ENCODE measurements at places on chromosomes 1 and 21.
A peak's percentile ranks its signal among the peaks of the same experiment; 100 is the strongest.

GRCh38 chr1:166170075-166170474 is 3.3 kb upstream of the FAM78B start:
- DNase-seq = no peak

GRCh38 chr21:36698981-36699545 is at the start of gene SIM2:
SIM2 (plus strand) TSS chr21:36699115; CDS start chr21:36699747, 632 bp downstream.
- DNase-seq = no peak

GRCh38 chr1:93581917-93582850 is 99.5 kb downstream of the BCAR3 start:
- DNase-seq = no peak

- no peak for DNase-seq
Observed at GRCh38 chr1:232728507-232729263, 76.5 kb upstream of the MAP10 start.

DNA sequence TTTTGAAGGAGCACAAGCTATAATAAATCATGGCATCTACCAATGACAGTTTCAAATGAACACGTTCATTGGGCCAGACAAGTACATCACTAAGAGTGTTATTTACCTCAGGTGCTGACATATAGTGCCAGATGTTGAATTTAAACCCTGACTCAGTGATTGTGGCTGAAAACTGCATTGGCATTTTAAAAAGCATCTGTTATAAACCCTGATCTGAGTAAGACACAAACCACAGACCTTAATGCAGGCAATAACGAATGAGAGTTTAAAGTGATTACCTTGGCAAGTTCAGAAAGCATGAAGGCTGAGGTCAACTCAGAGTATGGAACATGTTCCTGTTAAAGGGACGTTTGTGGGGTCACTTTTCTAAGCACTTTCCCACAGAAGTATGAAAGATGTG is 865.1 kb upstream of the TMPRSS15 start:
- no peak for DNase-seq

GRCh38 chr1:233216009-233216408 is 79.5 kb downstream of the PCNX2 start:
- DNase-seq = no peak

GRCh38 chr1:89633800-89634625 is 1.1 kb downstream of the LRRC8C start:
- DNase-seq = no peak

GRCh38 chr1:208159555-208160258 is 84.5 kb downstream of the PLXNA2 start:
- no peak for DNase-seq

GRCh38 chr1:226733304-226733703 is 5.8 kb downstream of the ITPKB start:
- no peak for DNase-seq

- DNase-seq = no peak
Observed at GRCh38 chr1:42806171-42806570, 10.8 kb upstream of the ERMAP start.

- DNase-seq = no peak
Observed at GRCh38 chr1:175002910-175003517, 3.3 kb downstream of the CACYBP start.

GRCh38 chr1:241520080-241520465 is 518 bp upstream of the FH start:
- DNase-seq = no peak

GRCh38 chr1:27366113-27366410 is 699 bp downstream of the MAP3K6 start:
- peak; percentile 94 for DNase-seq

DNA sequence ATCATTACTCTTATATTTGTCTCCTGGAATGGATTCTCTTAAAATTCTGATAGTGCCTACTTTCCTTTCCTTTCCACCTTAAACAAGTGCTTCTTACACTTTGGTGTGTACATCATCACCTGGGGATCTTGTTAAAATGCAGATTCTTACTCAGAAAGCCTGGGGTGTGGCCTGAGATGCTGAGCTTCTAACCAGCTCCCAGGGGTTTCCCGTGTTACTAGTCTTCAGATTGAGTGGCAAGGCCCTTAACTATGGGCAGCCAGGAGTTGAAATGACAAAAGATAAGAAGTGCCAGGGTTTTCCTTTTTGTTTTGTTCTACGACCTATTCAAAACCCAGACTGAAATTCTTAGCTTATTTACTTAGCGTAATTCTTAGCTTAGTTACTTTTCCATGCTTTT is 159.2 kb downstream of the HFM1 start:
- no peak for DNase-seq

DNA sequence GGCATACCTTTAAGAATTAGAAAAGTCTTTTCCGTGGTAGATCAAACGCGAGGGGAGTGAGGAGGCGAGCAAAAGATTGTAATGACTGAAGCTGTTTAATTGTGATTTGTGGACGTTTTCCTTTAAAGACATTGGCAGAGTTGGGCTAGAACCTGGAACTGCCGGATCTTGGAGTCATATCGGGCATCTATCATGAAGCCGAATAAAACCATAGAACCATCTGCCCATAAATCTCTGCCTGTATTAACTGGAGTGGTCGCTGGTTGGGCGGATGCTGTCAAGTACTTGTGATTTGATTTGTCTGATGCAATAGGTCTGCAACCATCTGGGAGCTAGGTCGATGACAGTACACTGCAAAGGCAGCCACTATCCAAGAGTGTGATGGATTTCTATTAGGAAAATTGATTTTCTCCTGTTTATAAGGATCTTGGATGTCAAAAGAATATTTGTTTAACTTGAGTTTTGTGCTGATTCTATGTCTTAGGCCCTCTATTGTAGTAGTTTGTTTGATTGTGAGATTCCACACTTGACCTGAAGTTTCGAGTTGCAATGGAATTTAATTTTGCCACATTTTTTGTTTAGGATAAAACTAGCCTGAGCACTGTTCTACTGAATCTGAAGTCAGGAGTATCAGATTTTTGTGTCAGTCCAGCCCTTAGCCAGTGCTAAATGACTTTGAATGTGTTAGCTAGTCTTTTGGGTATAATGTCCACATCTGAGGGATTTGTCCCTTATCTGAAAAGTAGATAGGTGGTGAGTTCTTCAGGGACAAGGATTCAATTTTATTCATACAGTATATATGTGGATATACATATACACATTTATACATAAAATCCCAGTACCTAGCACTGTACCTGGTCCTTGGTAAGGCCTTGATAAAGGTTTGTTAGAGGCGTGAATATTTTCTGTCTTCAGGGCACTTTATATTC is 1.2 kb downstream of the SARS1 start:
- peak; percentile 80 for DNase-seq

GRCh38 chr1:225524570-225524969 is 96.7 kb upstream of the LBR start:
- no peak for DNase-seq

DNA sequence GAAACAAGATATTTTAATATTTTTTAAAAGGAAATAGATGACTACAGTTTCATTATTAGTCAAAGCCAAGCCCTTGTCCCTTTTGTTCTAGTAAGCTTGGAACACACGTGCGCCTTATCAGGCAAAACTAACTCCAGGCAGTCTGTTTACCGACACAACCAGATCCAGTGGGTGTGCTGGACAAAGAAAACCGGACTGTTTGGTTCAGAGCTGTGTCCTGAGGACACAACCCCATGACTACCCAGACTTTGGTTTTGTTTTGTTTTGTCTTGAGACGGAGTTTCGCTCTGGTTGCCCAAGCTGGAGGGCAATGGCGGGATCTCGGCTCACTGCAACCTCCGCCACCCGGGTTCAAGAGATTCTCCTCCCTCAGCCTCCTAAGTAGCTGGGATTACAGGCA is 13.9 kb upstream of the RHOU start:
- no peak for DNase-seq

DNA sequence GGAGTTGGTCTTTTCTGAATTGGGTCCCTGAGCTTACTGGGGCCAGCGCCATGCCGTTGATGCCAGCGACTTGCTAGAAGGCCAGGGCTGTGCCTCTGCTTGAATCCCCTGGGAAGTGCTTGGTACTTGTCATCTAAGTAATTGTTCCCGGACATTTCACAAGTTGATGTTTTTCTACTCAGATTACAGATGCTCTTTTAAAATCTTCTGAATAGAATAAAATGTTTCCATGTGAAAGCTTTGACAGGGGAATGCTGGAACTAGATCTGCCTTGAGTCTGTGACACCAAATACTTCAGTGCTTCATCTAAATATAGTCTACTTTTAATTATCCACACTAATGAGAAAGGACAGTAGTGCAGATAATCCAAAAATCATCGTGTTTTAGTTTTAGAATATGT is 38.3 kb downstream of the PTGFRN start:
- no peak for DNase-seq

- no peak for DNase-seq
Observed at GRCh38 chr1:209319057-209319432, 264.5 kb upstream of the CAMK1G start.

- DNase-seq = no peak
Observed at GRCh38 chr1:55542901-55543504, 327.8 kb upstream of the USP24 start.

GRCh38 chr1:117608758-117609157 is 2.9 kb downstream of the TENT5C start:
- no peak for DNase-seq

GRCh38 chr21:41242238-41242829 is 74.3 kb upstream of the FAM3B start:
- DNase-seq = no peak

- DNase-seq = no peak
Observed at GRCh38 chr1:202165942-202166843, 5.8 kb upstream of the PTPN7 start.
